Progenitor cell of endocrine pancreas (in vitro differentiated cells): ENCODE measurements at places on chromosomes 11 and 22. TPM values are rescaled to one million over a fixed set of nuclear protein-coding genes. Genes with fewer than 3 reads are reported as not detected.

The EIF3D gene
- 164 and 179 TPM in 2 replicates for total RNA-seq

The KIRREL3 gene
- total RNA-seq = 0.26 and 0.29 TPM in 2 replicates

The MDK gene
- 1,921 and 2,040 TPM in 2 replicates for total RNA-seq

The APOL5 gene
- total RNA-seq = not detected in 2 replicates

The NPTXR gene
- 4.7 TPM in 2 replicates for total RNA-seq

The CCDC87 gene
- 0.89 and 1.1 TPM in 2 replicates for total RNA-seq

- H3K27me3 ChIP-seq = peaks cover 5% of the 10 kb centered on the region
- no peak for DNase-seq
- no peaks in the 10 kb centered on the region for H3K36me3 ChIP-seq
- H3K27ac ChIP-seq = no peak overlapping the region
Observed at GRCh38 chr11:120751550-120751949, 240.0 kb downstream of the GRIK4 start.

- peaks cover 8% of the 10 kb centered on the region for H3K36me3 ChIP-seq
Observed at GRCh38 chr11:106969644-106970355, 48.5 kb downstream of the GUCY1A2 start.

DNA sequence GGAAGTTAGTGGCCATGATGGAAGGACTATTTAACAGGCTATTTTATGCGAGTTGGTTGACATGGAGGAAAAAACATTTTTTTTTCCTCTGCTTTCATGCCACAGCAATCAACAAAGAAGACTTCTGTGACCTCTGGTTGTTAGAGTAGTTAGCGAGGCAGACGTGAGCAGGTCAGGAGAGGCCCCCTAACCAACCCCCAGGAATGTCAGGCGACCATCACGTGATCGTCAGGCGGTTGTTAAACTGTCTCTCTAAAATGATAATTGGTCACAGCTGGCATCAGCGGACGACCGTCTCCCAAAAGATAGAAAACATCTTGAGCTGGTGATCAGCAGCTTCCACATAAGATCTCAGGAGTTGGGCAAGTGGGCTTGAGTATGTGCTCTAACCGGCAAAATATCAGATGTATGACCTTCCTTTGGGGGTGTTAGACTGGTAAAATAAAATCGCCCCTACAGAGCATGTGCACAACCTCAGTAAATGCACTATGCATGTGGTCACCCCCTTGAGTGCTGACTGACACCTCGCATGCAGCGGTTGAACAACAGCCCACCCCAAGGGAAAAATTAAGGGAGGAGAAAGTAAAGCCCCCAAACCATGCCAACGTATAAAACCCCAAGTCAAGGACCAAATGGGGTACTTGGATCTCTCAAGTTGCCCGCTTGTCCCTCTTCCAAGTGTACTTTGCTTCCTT is 20.9 kb upstream of the NARS2 start:
- H3K36me3 ChIP-seq = no peaks in the 10 kb centered on the region
- no peak for DNase-seq
- H3K27me3 ChIP-seq = no peaks in the 10 kb centered on the region

DNA sequence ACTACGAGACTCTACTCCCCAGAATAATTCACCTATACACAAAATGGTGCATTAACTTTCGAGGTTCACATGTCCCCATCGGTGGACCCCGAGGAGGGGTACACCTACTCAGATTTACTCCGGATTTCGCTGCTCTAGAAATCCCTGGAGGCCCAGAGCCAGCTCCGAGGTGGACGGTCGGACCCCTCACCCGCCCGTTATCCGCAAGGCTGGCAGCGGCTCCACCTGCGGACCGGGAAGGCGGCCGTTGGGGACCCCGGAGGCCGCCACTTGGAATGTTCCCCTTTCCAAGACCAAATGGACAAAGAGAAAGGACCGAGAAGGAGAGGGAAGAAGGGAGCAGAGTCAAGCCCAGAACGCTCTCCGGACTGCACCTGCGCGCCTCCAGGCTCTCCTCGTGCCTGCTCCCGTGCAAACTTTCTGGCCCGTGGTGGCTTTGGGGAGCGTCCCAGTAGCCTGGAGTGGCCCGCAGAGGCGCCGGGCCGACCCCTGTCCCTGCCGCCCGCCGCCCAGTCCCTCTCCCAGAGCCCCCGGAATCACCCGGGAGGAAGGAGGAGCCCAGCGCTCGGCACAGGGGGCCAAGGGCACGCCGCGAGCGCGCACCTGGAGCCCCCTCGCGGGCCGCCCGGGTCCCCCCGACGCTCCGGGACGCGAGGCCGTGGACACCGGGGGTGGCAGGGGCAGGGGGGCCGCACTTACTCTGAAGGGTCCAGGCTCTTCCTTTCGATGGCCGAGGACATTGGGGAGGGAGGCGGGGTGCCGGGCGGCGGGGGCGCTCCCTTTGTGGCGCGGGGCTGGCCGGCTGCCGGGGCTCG is 23.0 kb downstream of the LMO2 start:
- no peak overlapping the region for H3K27ac ChIP-seq
- peaks cover 83% of the 10 kb centered on the region for H3K27me3 ChIP-seq
- H3K36me3 ChIP-seq = no peaks in the 10 kb centered on the region
- DNase-seq = no peak
- peaks cover 2% of the 10 kb centered on the region for H3K4me1 ChIP-seq
